A549 treated with Hydrocortisone at 1 μM for 4 hours (cell line): ENCODE measurements at places on chromosomes 4 and X. TPM values are rescaled to one million over a fixed set of nuclear protein-coding genes. Genes with fewer than 3 reads are reported as not detected.

Gene RNF150
- total RNA-seq: 0.25 to 0.38 TPM (median 0.32 TPM) in 5 replicates

Gene ARHGEF38
- not detected in 5 replicates for total RNA-seq

Gene PPBP
- 0.17 TPM in 1 of 5 replicates, not detected in the others for total RNA-seq

Gene EREG
- 10.2 to 16.9 TPM (median 13.1 TPM) in 5 replicates for total RNA-seq
